ENCODE measurements at places on chromosomes 12 and 14. TPM values are rescaled to one million over a fixed set of nuclear protein-coding genes. Genes with fewer than 3 reads are reported as not detected.

MMP14 gene
- 101 TPM for total RNA-seq

MMP19 gene
- 6.4 TPM for total RNA-seq

MGP gene
- 248 TPM for total RNA-seq

BATF gene
- total RNA-seq: 0.67 TPM

TOMM20L gene
- total RNA-seq: 0.73 TPM

CMKLR1 gene
- 11.4 TPM for total RNA-seq

NPFF gene
- not detected for total RNA-seq

EPYC gene
- total RNA-seq: not detected

PLBD2 gene
- 23.5 TPM for total RNA-seq

GUCY2C gene
- total RNA-seq: 82.8 TPM

RNASE2 gene
- not detected for total RNA-seq

LRRIQ1 gene
- total RNA-seq: not detected

CEP170B gene
- total RNA-seq: 89.3 TPM

DNA sequence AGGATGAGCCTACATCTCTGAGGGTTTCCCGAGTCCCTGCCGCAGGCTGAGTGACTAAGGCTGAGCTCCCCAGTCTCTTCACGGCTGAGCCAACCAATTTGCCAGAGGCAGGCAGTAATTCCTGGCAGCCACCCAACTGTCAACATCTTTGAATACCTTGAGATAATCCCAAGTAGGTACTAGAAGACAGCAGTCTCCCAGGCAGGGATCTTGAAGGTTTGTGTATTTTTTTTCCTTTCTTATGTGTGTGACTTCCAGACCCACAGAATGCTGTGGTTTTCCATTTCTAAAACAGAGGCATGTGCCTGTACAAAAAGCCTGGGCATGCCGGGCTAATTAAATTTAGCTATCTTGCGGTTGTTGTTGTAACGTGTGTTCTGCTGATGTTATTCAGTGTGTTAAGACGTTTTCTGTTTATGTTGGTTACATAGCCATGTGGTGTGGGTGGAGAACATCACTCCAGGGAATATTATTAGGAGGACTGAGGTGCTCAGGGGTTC lies 155.5 kb downstream of the ANO2 start:
- DNase-seq: no peak

DNA sequence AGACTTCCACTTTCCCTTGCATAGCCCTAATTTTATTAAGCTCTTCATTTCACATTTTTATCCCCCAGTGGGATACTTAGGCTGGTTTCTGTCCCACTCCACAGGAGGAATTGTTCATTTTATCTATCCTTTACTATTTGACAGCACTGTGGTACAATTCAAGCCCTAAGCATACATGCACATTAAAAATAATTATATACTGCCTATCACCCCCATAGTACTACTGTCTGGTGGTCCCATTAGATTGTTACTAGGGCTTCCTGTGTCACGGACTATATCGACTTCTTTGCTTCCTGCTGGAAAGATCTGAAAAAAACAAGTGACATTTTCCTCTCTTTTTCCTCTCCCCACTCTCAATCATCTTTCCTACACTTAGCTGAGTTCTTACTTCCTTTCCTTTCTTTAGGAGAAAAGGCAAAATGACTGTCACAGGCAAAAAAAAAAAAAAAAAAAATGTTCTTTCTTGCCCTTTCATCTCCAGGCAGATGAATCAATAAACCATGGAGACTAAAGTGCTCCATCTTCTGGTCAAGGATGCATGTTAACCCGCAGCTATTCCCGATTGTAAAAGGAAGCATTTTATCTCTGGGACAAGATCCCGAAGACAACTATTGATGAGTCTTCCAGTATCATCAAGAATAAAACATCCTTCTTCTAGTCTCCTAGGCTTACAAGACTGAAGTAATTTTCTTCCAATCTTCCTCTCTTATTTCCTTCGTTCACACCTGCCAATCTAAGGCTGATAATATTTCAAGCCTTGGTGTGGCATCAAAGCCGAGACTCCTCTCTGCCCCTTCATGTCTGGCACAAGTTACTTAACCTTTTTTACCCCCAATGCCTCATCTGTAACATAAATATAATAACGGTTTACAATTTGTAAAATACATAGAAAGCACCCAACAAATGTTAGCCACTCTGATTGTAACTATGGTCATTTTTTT lies 94.4 kb upstream of the PLEKHG7 start:
- no peak for DNase-seq

GRCh38 chr14:35533357-35534207 lies at the start of gene INSM2:
Gene INSM2, plus strand, starts transcription at chr14:35534164. Its CDS starts 89 bp downstream, at chr14:35534253.
- DNase-seq: peak; percentile 53

GRCh38 chr14:28987516-28987915 lies 220.9 kb downstream of the FOXG1 start:
- no peak for DNase-seq

GRCh38 chr12:116924558-116925453 lies 14.1 kb downstream of the FBXW8 start:
- no peak for DNase-seq

- no peak for DNase-seq
Measured at GRCh38 chr14:20782280-20782890, 1.3 kb downstream of the RNASE6 start.

DNA sequence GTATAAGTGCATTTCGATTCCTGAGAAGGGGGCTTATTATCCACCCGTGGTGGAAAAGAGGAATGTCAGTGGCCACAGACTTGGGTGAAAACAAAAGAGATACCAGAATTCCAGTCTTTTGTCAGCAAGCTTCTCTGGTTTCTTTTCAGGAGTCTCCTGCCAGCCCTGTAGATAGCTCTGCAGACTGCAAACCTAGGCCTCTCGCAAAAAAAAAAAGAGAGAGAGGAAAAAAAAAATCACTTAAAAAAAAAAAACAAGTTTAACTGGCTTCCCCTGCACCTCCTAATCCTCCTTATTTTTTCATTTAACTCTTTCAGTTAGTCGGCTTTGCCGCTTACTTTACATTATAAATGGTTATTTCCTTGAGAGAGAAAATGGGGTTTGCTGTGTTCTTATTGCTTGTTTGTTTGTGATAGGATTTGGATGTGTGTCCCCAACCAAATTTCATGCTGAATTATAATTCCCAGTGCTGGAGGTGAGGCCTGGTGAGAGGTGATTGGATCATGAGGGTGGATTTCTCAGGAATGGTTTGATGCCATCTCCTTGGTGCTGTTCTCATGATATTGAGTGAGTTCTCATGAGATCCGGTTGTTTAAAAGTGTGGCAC lies 170.0 kb downstream of the BCL11B start:
- DNase-seq: no peak

- DNase-seq: no peak
Measured at GRCh38 chr12:112282920-112283319, 99.3 kb downstream of the HECTD4 start.

GRCh38 chr14:22276913-22277816 lies 311.9 kb downstream of the DAD1 start:
- DNase-seq: no peak

- no peak for DNase-seq
Measured at GRCh38 chr12:3542911-3543310, 51.9 kb downstream of the PRMT8 start.

DNA sequence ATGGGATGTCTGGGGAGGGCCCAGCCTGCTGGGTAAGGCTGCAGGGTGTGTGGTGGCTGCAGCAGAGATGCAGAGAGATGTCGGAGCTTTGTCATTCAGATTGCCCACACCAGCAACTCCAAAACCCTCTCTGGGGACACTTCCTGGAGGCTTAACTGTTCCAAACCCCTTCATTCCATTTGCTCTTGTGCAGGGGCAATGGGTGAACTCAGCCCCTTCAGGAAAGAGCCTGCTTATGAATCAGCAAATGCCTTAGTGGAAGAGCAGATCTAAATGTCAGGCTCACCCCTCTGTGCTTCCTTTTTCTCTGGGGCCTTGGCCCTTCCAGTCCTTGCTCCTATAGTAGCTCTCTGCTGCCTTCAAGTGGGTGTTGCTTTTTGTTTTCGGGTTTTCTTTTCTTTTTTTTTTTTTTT lies 36.7 kb upstream of the GPATCH2L start:
- DNase-seq: no peak

DNA sequence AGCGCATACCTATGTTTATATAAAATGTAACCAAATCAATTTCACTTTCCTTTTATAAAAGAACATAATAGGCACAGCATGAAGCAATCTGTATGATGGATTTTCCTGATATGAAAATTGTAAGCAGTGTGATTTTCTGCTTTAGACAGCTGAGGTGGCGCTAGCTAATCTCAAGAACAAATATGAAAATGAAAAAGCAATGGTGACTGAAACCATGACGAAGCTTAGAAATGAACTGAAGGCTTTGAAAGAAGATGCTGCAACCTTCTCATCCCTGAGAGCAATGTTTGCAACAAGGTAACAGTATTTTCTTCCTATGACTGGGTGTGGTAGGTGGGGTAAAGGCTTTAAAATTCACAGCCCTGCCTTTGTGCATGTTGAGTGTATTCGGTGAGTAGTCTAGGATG lies 65.0 kb upstream of the FGD4 start:
- no peak for DNase-seq

DNA sequence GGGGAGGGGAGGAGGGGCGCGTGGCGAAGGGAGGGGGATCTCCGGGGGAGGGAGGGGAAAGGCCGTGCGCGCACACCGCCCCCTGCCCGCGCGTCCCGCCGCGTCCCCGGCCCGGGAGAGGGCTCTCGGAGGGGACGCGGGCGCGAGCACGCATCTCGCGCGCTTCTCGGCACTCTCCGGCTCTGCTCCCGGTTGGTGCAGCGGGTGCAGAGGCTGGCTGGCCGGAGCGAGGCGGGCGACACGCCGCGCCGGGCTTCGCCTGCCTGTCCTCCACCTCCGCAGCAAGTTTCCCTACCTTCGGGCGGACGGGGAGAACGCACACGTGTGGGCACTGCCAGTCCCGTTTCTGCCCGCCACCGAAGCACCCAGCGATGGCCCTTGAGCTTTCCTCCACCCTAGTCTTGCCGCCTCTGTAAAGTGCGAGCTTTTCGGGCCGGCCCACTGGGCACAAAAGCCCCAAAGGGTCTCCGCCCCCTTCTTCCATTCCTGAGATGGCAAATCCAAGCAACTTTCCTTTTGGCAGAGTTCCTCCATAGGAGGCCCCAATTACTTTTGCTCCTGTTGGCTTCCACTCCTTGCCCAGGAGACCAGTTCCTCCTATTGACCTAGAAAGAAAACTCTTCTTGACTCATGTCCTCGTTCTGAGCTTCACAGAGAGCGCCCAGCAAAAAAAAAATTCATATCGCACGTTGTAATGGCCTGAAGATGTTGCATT lies 363 bp upstream of the CSAD start:
- DNase-seq: no peak

DNA sequence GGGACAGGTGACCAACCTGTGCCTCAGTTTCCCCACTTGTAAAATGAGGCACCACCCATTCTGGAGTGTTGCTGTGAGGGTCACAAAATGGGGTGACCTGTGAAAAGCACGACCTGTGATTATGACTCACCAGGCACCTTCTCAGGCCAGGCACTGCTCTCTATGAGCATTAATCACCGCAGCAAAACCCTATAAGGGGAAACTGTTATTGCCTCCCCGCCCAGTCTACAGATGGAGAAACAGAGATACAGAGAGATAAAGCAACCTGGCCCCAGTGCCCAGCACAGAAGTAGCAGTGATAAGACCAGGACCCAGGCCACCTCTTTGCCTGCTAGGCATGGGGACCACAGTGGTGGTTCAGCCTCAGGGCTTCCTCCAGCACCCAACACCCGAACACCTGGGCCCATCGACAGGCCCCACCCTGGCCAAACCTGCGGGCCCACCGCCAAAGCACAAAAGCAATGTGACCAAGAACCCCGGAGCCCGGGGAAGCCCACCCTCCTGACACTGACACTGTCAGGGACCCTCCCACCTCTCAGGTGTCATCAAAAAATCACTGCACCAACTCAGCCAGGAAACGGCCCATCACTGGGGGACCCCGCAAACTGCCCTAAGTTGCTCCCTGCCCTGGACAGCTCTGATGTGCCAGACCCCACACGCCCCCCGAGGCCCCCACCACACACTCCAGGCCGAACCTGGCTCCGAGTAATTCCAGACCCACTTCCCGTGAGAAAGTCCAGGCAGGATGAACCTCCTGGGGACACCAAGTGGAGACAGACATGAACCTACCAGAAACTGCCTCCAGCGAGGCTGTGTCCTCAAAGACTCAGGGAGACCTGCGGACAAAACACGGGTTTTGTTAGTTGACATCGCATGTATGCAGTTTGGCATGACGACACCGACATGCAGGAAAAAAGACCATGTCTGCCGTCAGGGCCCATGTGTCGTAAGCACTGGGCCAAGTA lies 32.4 kb downstream of the NCOR2 start:
- no peak for DNase-seq

GRCh38 chr12:61213646-61214045 lies 1046.6 kb upstream of the USP15 start:
- DNase-seq: no peak

- DNase-seq: no peak
Measured at GRCh38 chr12:29224572-29224971, 75.5 kb downstream of the FAR2 start.

DNA sequence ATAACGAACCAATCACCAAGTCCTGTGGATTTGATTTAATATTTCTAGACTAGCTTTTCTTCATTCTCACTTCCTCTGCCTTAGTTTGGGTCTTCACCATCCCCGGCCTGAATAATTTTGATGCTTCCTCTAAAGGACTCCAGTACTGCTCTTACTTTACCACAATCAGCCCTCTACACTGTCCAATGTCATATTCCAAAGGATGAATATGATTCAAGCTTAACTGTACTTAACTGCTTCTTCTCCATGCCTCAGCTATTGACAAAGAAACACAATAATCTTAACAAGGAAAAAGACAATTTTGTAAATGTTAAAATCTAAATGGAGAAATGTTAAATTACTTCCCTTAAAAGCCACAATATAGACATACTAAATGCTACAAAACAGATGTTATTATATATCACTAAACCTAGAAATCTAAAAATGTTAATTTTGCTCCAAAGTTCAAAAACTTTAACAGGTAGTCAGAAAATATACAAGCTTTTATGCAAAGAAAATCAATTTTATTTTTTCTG lies 70.2 kb downstream of the STXBP6 start:
- DNase-seq: no peak

DNA sequence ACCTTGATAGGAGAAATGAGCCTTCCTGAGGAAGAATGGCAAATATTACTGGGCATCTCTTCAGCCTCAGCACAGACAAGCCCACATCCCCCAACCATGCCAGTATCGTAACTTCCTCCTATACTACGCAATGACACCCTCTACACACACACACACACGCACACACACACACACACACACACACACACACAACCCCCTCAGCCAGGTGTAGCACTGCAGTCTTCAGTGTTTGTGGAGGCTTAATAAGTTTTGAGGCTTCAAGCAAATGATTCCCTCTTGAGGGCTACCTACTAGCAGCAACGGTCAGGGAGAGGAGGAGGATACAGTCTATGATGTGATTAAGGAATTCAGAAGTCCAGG lies 1.6 kb downstream of the DGKA start:
- DNase-seq: peak; percentile 55
